ENCODE measurements at places on chromosomes 2 and 18. TPM values are rescaled to one million over a fixed set of nuclear protein-coding genes. Genes with fewer than 3 reads are reported as not detected.

- DNase-seq, result no peak
These were observed 95.6 kb upstream of the ASAP2 start for GRCh38 chr2:9110893-9111569.

- no peak for DNase-seq
These were observed 82.7 kb upstream of the SLC39A10 start for GRCh38 chr2:195574312-195574711.

DNA sequence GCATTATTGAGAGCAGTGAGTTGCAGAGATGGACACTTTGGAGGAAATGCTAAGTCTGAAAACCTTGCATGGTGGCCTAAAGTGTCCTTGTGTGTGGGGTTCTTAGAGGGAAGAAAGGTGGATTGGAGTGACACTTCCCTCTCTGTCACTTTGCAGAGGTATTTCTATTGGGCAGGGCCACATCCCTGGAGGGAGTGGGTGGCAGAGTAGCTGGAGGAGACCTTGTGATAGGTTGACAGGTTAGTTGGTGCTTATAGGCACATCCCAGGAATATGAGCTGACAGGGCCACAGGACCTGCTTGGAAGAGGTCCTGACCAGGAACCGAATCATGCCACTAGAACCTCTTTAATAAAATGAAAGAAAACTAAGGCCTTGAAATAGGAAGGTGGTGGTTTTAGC, 972 bp upstream of the IGFBP5 start:
- no peak for DNase-seq

GRCh38 chr18:69215161-69215560, 185.5 kb upstream of the DOK6 start:
- no peak for DNase-seq

DNA sequence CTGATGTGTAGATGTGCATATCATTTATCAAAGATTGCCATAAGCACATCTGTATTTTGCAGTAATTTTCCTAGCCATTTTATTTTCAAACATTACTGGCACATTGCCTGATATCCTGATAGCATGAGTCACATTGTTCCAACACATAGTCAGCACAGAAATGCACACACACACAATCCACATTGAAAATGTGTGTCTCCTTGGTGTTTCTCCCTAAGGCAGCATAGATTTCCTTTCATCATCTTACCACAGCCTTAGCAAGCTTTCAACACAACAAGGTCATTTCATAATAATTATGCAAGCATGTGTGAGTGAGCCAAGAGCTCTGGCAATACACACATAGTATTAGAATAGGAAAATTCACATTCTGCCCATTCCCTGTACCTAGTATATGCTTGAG, 245.4 kb upstream of the MEIS1 start:
- DNase-seq, result no peak

- no peak for DNase-seq
These were observed 56.7 kb upstream of the RAB6C start for GRCh38 chr2:129922571-129923264.

GRCh38 chr2:32386739-32387138, 29.9 kb downstream of the BIRC6 start:
- DNase-seq, result no peak

DNA sequence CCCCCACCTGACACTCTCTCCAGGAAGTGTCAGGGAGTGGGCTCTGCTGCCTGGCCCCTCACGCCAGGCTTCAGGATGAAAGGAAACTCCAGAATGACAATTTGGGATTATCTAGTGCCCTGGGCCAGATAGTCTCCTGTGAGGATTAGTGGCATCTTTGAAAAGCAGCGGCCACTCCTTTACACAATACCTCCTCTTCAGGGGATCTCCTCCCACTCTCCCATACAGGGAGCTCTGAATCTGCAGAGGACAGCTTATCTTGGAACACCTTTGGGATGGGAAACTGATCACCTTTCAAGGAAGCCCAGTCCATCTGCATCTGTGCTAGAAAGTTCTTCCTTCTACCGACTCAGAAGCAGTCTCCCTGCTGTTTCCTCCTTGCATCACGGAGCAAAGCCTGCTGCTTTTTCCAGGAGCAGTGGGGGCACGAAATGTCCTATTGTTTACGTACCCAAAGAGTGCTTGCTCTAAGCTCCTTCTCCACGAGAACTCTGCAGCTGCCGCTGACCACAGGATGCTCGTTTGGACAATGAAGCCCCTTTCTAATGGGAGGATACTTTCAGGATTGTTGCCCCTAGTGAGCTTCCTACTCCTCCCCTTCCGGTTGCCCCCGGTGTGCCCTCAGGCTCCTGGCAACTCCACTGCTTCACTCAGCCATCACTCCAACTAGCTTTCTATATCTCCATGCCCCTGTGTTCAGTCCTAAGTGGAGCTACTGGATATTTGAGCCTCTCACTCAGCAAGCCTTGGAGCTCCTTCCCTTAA, 31.5 kb downstream of the SIX3 start:
- no peak for DNase-seq

- no peak for DNase-seq
These were observed 1161.9 kb upstream of the NRXN1 start for GRCh38 chr2:52193804-52194203.

GRCh38 chr18:31070206-31070605, 27.7 kb upstream of the DSC3 start:
- DNase-seq, result no peak

DNA sequence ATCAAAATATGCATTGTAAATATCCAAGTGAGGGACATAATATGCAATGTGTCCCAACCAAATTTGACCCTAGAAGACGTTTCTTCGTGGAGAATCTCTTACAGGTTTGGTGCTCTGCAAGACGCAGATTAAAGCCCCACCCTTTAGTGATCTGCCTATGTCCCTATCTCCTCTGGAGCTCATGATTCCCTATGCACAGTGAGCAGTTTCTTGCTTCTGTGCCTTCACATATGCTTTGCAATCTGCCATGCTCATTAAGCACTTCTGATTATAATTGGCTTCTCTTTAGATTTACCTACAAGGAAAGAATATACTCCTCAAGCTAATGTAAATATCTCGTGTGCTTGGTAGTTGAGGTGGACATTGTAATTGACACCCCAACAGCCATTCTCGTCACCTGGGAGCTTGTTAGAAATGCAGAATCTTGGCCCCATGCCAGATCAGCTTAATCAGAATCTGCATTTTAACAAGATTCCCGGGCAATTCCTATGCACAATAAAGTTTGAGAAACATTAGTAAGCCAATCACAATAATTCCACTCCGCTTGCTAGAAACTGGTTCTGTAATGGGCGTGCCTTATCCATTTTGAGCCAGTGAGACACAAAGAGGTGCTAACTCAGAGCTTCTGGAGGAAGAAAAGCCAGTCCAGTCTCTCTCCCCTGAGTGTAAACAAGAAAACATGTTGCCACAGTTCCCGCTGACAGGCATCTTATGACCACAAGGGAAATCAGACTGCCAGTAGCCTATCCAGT, 2.8 kb upstream of the PUM2 start:
- DNase-seq, result no peak

DNA sequence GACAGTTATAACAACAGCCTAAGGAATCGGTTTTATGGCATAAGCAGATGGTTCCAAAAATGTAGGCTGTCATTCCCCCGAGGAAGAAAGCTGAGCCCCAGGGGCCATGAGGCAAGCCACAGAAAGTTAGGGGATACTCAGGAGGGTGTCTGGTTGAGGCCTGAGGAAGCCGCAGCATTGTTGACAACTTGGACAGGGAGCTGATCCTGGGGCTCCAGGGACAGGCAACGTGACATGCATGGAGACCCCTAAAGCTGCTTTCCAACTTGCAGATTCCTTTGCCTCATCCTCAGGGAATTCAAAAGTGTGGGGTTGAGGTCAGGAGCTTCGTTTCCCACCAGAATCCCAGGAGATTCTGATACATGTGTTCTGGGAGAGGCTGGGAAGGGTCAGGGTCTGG, 20.9 kb downstream of the CELF4 start:
- DNase-seq, result no peak

DNA sequence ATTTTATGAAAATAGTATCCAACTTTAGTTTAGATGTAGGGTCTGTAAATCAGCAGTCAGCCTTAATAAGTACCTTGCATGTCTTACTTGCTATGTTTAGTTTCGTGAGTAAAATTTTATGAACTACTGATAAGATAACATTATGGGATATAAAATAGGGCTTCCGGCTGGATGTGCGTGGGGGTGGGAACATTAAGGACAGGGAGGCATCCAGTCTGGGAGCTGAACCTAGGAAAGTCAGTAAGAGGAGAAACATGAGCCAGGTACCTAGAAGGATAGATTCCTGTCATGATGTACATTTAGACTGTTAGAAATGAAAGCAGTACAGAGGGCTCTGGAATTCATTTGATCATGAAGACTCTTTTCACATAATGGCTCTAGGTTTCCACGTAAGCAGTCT, 12.7 kb upstream of the KCNJ13 start:
- DNase-seq, result no peak

- DNase-seq, result no peak
These were observed 57.0 kb downstream of the PPP4R1 start for GRCh38 chr18:9557250-9557943.

DNA sequence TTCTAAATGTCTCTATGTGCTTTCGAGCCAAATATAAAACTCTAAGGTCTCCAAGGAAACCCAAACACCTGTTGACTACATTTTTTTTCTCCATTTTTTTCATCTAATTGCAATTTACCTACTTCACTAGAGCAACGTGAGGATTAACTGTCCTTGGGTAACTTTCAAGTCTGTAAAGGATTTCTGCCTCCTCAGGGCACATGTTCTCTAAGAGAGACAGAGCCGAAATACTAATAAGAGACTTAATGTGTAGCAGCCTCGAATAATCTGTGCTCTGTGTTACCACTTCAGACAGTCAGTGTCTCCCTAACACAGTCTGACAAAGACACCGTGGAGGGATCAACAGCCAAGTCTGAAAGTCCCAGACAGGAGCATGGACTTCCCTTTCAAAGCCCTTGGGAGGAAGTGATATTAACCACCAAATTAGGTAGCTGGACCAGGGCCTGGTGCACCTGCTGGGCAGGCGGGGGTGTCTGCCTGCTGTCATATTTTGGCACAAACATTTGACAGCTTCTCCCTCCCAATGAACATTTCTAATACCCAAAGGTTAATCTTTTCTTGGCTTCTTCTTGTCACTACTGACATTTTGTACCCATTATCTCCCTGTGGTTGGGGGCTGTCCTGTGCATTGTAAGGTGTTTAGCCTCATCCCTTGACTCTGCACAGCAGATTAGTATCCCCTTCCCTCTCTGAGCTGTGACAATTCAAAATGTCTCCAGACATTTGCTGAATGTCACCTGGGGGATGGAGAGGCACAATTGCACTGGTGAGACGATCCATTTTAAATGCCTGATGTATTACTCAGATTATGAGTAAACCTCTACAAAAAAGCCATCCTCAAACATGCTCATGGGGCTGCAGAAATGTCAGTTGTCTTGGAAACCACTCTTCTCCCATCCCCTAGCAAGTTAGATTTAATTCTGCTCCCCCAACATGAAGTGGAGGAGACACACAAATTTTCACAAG, 45.7 kb upstream of the LYPD1 start:
- no peak for DNase-seq

EFHD1 gene
- total RNA-seq, result 18.0 TPM

ANKRD30B gene
- total RNA-seq, result 0.39 TPM

UGT1A8 gene
- not detected for total RNA-seq

Measured in mesenteric fat pad (tissue), 1 donor.